Caco-2 (cell line): ENCODE measurements at places on chromosomes 1 and 21. TPM values are rescaled to one million over a fixed set of nuclear protein-coding genes. Genes with fewer than 3 reads are reported as not detected.

Gene FCRL4
- total RNA-seq, result not detected in 2 replicates

Gene RHD
- total RNA-seq, result not detected in 2 replicates

Gene TNFSF4
- 1.3 and 1.7 TPM in 2 replicates for total RNA-seq

Gene DCDC2B
- total RNA-seq, result not detected in 2 replicates

Gene CNN3
- total RNA-seq, result 286 and 329 TPM in 2 replicates

- DNase-seq, result no peak
These were observed 28.6 kb upstream of the IL10 start for GRCh38 chr1:206800891-206801290.

- DNase-seq, result no peak
These were observed 73.4 kb downstream of the ZP4 start for GRCh38 chr1:237817277-237817676.

GRCh38 chr1:19347533-19348172, 35.5 kb downstream of the SLC66A1 start:
- DNase-seq, result no peak

GRCh38 chr21:25273959-25274358, 333.3 kb downstream of the MRPL39 start:
- no peak for DNase-seq

DNA sequence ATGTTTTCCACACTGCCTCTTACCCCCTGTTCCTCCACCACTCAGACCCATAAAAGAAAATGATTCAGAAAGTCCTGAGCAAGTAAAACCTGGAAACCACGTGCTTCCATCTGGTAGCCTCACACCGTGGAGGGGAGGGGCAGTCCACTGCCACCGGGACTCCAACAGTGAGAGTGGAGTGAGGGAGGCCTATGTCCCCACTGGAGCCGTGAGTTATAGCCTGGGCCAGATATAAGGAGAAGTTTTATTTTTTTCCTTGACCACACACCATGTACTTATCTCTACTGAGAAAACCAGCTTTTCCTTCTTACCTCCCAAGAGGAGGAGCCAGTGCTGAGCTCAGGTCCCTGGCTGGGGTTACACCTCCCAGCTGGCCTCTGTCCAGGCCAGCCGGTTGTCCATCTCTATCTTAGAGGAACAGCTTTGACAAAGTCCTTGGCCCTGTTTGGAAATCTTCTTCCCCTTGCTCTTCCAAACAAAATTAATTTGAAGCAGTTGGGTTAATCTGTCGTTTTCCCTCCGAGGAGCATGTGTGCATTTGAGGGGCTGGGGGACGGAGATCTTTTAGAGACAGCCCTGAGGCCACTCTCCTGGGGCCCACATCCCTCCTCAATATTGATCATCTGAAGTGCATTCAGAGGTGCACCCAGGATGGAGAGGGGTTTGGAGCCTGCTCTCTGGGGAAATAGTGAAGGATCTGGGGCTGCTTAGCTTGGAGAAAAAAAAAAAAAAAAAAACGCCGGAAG, 49.1 kb upstream of the SERBP1 start:
- no peak for DNase-seq

- no peak for DNase-seq
These were observed 14.6 kb downstream of the RIPK4 start for GRCh38 chr21:41752231-41752681.

DNA sequence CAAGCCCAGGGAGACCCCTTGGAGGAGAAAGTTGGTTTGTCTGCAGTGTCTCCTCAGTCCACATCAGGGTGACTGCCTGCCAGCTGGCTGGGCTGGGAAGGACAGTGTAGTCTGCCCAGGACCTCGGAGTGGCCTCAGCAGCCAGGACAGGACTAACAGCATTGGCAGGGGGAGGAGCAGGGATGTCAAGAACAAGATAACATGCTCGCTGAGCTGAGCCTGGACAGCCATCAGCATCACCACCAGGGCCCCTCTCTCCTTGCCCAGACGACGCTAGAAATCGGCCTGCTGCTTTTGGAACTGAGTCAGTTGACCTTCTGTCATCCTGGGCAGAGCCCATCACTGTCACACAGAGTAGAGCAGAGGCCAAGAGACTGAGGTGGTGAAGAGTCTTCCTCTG, 83.6 kb upstream of the CNTN2 start:
- DNase-seq, result peak; percentile 8

GRCh38 chr1:19617376-19617775, 26.7 kb upstream of the NBL1 start:
- no peak for DNase-seq

DNA sequence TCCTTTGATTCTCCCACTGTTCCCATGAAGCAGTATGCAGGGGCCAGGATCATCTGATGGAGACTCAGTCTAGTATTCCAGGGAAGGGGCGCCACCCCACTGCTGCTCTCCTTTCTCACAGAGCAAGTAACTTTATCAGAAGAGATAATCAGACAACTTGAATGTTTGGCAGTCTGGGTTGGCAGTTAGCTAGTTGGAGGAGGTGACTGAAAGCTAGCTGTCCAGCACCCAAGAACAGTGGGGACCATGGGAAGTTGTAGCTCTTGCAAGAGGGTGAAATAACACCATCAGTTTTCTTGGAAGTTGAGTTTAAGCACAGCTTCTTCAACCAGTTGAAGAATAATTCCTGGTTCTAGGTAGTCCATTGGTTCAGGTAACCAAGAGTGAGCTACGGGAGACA, 22.2 kb upstream of the AGL start:
- DNase-seq, result no peak

GRCh38 chr21:14543983-14544382, 2.1 kb downstream of the SAMSN1 start:
- DNase-seq, result no peak

DNA sequence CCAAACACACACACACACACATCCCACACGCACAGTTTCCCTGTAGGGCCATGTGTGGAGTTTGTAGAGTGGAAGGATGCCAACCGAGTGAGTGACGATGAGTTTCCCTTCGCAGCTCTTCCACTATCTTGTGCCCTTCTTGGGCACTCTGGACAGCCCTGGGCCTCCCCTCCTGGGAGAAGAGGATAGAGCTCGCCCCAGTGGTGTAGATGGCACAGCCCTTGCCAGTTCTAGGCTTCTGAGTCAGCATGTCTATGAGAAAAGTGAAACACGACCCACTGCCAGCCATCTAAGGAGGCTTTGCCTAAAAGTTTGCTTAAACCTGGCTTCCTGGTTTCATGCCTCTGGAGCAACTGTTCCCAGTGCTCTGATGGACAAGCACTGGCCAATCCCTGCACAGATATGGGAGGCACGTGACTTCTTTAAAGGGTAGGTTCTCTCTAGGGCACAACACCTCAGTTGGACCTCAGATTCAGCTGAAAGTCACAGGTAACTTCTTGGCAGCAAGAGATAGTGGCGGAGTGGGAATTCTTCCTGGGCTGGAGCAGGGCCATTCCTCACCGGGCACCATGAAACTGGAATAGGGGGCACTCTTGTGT, 195.9 kb upstream of the GALNT2 start:
- DNase-seq, result no peak

DNA sequence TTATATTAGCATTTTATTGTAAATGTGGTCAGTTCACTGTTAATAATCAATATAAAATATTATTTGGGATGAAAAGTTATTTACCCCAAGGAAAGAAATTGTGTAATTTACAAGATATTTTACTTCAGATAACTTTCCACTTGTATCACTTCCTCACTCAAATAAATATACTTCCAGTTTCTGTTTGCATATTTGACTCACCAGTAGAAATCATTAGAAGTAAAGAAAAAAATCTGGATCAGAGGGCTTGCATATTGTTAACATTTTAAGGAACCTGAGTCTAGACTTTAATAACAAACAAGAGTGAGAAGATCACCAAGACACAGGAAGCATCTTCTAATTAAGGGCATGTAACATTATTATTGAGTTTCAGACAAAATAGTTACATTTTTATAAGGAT, 347 bp upstream of the KRTAP20-4 start:
- no peak for DNase-seq

- no peak for DNase-seq
These were observed 25.6 kb upstream of the THRAP3 start for GRCh38 chr1:36198641-36199040.

- DNase-seq, result no peak
These were observed 16.9 kb downstream of the SCP2 start for GRCh38 chr1:52943876-52944416.

GRCh38 chr1:94096797-94097549, 24.0 kb downstream of the ABCA4 start:
- DNase-seq, result no peak
